ENCODE measurements at places on chromosomes 1 and 21.

DNA sequence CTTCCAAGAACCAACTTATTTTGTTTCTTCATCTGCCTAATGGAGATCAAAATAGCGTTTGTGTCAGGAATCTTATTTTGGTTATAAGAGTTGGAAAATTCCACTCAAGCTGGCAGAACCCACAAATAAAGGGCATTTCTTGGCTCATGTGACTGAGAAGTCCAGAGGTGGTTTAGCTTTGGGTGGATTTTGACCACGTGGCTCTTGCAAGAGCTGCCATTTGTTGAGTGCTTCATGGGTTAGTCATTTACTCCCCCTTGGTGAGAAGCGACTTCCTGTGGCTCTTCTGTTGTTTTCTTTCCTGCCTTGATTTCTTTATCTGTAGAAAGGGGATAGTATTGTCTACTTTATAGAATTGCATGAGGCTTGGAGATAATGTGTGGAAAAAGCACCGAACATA is 9.5 kb upstream of the RNF186 start:
- DNase-seq: no peak

DNA sequence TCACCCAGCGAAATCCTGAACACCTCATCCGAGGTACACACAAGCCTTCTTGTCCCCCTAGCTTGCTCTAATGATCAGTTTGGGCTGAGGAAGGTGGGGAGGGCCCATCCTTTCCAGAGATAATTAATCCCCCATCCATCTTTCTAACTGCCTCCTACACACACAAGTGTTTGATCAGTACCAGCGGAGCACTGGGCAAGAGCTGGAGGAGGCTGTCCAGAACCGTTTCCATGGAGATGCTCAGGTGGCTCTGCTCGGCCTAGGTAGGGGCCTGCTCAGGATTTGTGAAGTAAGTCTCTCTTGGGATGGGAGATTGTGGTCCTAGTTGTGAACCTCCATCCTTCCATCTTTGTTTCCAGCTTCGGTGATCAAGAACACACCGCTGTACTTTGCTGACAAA is 5.8 kb downstream of the ANXA9 start:
- no peak for DNase-seq

DNA sequence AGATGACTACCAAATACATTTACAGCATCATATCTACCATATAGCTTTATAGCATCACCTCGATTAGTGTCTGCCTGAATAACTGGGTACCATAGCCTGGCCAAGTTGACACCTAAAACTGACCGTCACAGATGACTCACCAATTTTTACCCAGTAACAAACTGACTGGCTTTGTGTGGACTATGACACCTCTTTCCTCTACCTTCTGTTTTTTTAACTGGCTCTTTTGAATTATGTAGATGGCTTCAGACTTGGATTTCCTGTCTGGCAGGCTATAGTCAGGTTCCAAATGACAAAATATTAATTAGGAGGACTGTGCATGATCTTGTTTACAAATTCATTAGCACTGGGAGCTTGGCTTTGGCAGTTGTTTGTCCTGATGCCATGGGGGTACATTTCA is 360.3 kb downstream of the TGFB2 start:
- no peak for DNase-seq

- DNase-seq: no peak
These were observed 189.4 kb downstream of the PBX1 start for GRCh38 chr1:164748253-164748899.

GRCh38 chr1:211677659-211678058 is 2.2 kb upstream of the NEK2 start:
- no peak for DNase-seq

DNA sequence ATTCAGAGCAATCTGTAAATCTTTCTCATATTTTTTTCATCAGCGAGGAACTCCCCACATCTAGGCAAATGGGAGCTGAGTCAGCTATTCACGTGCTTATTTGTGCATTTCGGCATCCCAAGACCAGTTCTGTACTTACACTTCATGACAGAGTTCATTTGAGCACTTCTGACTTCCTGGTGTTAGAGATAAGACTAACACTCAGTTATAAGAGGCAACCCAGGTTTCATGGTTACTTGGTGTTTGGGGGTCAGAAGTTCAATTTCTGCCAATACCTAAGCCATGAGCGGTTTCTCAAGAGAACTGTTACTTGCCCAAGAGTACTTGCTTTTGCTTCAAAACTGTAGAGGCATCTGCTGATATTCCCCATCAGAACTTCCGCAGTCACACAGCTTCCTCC is 24.1 kb upstream of the DESI2 start:
- no peak for DNase-seq
